Amygdala (tissue), 56 donors: ENCODE measurements at places on chromosomes 6 and 20.

DNA sequence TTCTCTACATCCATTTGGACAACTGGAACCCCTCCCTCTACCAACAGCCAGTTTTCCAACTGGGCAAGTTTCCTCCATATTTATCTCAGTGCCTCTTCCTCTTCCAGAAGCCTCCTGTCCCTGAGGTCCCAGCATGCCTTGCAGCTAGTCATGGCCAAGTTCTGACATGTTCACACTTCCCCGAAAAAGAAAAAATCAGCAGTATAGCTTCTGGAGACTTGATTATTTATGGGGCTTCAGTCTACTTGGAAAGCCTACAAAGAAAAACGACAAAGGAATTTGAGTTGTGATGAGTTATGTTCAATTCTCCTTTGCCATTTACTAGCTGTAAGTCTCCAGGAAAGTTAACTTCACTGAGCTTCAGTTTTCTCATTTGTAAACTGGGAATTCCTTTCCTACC, 406.5 kb downstream of the MAFB start:
- no peak for DNase-seq

DNA sequence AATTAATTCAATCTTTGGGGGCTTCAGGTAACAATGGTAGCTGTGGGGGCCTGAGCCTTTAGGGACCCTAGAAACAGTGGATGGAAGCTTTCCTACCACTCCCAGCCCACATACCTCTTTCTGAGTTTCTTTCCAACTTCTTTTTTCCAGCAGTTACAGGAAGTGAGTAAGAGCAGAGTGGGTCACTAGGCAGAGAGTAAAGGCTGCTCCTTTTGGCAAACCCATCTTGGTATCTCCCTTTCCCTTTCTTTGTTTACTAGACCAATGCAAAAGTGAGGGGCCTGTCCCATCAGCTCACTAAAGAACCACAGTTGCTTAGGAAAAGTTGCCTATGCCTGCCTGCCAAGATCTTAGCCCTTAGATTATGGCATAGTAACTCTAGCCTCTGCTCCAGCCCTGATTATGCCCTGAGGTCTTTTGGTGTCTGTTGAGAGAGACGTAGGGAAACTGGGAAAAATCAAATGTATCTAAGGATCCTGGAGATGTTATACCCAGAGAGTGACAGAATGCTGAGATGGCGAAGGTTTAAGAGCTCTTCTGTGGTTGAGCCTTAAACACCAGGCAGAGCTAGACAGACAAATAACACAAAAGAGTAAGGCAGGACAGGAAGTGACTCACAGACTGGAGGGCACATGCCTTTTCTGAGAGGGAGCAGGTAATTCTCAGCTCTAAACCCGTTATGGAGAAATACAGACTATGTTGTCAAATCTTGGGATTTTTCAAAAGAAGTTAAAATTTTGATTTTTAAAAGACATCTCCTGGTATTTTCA, 31.3 kb downstream of the TRMT6 start:
- no peak for DNase-seq

- DNase-seq: no peak
Observed at GRCh38 chr6:56459030-56459805, 183.5 kb downstream of the DST start.

- peak; percentile 37 for DNase-seq
Observed at GRCh38 chr20:36199345-36200257, 36.7 kb upstream of the AAR2 start.

- no peak for DNase-seq
Observed at GRCh38 chr20:36303020-36303595, 3.0 kb upstream of the DLGAP4 start.

GRCh38 chr6:127462376-127462775, 3.2 kb upstream of the KIAA0408 start:
- DNase-seq: no peak
